ENCODE measurements at places on chromosomes 13 and 19. TPM values are rescaled to one million over a fixed set of nuclear protein-coding genes. Genes with fewer than 3 reads are reported as not detected.

GRCh38 chr13:79349011-79349410, 57.0 kb downstream of the RBM26 start:
- ATAC-seq, result no peak

DNA sequence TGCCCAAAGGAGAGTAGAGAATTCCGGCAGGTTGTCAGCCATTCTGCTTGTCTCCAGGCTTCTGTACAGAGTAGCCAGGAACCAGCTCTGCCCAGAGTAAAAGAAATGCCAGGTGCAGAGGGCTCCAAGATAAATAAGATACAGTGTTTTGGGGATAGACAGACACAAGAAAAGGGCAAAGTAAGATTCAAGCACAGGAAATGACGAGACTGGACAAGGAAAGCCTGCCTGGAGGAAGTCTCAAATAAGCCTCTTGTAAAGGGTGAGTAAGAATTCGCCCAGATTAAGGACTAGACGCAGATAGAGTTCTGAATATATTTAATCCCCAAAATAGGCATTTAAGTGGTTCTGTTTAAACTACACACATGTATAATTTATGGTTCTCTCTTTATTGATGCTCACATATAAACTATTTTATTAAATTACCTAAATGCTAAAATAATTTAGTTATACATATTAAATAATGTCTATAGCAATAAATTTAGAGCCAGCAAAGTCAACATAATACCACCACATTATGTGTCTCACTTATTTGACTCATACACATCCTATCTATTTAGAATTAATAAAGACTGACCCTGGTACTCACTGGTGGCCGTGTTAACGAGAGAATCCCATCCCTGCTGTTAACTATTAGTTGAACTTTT, 98.4 kb upstream of the RAP2A start:
- ATAC-seq, result peak; percentile 58

- no peak for ATAC-seq
Measured at GRCh38 chr19:51456541-51457290, 1.5 kb downstream of the SIGLEC8 start.

DNA sequence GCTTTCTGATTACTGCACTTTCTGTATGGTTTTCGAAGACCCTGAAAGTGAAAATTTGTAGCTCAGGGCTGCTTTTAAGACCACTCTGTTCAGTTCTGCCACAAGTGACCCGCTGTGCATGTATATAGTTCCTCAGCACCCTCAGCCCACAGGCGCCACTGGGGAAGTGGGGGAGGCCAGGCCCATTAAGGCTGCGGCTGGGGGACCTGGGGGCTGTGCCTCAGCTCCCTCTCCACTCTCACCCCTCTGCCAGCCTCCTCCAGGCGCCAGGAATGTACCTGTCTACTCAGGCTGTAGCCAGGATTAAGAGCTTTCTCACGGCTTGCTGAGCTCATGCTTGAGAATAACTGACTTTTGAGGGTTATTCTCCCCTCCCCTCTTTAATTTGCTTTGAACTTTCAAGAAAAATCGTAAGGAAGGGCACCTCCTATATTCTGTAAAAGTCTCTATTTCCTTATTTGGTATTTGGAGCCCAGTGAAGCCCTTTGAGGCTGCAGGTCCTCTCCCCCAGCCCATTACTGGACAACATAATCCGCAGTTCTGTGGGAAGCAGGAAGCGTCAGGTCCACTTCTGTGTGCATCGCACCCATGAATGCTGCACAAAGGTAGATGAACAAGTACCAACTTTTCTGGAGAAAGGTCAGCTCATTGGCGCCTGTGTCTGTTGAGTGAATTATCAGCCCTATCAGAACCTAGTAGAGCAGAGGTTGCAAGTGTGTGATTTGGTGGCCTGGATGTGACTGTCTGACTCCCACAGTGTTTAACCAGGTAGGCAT, 29.6 kb downstream of the GJA3 start:
- ATAC-seq, result no peak

DNA sequence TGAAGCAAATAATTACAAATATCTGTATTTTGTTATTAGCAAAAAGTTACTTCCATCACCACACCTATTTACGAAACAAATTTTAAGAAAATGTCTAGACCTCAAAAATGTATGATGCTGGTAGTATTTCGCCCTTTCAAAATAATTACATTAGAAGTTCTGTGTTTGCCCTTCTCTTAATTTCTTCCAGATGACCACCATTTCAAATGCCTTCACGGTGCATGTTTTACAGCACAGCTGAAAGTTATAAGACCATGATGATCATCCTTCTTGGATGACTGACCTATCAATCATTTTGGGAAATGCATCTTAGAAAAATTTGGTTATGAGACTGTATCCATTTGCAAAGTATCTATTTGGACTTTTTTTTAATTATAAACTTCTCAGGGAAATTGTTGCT, 390.8 kb downstream of the SLITRK6 start:
- ATAC-seq, result no peak

DNA sequence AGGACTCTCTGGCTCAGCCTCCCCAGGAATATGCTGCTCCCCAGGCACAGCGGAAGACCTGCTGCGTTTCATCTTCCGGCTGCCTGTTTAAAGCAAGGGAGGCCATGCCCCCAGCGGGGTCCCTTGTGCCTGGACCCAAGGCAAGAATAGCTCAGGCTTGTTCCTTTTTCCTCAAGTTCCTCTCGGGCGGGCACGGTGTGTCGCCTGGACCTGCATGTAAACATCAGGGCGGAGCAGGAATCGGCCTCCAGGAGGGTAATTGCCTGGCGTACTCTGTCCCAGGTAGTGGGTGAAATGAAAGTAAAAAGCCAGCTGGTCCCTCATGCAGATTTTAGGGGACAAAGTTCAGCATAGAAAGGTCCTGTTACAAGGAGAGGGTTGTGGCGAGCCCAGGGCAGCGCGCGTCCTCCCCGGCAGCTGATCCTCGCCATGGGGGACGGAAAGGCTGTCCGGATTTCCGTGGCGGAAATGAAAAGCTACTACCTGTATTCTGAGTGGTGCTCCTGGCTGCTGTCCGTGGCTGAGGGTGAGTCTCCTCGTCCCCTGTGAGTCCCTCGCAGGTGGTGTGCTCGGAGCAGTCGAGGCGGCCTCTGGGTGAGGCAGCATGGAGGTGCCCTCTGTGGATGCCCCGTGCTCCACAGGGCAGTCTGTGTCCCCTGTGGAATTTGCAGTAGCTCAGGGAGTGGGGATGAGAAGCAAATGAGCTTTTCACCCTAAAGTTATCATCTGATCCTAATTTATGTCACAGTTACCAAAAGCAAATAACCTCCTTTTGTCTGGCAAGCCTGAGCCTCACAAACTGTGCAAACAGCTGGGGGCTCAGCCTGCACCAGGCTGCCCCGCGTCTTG, 16.2 kb downstream of the MCF2L start:
- no peak for ATAC-seq

GRCh38 chr19:21621671-21622070, 116.3 kb downstream of the ZNF429 start:
- ATAC-seq, result no peak

GRCh38 chr13:111902726-111903125, 164.2 kb upstream of the SOX1 start:
- no peak for ATAC-seq

GRCh38 chr13:45327253-45327955, 13.6 kb downstream of the TPT1 start:
- peak; percentile 41 for ATAC-seq

DNA sequence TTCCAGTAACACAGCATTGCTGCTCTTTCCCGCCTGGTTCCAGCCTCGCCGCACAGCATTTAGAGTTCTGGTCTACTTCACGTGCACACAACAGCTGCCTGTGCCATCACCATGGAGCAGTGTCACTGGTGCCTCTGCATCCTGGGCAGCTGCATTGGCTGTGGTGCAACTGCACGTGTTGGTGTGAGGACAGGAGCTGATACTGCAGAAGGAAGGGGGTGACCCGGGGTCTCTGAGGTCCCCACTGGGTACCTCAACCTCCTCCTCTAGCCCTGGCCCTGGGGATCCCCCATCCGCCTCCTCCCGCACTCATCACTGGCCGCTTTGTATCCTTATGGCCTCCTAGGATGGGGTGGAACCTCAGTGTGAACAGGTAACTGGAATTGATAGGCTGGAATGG, 112.5 kb downstream of the SOX1 start:
- no peak for ATAC-seq

DNA sequence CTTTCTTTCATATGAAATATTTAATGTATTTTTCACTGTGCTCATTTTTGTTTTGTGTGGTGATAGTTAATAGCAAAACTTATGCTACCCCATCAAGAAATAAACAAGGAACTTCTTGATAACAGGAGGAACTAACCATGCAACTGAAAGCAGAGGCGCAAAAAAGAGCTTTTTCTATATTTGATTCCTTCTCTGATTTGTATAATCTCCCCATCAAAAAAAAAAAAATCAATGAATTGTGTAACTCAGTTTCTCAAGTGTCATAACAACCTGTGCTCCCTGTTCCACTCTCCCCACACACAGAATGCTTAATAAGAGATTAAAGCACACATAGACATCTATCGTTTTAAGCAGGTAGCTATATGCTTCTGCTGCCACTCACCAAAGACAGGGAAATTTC, 67.3 kb upstream of the MED4 start:
- ATAC-seq, result no peak

GRCh38 chr13:29868581-29868980, 18.2 kb upstream of the UBL3 start:
- ATAC-seq, result no peak

- no peak for ATAC-seq
Measured at GRCh38 chr13:38685974-38686576, 802 bp upstream of the FREM2 start.

DNA sequence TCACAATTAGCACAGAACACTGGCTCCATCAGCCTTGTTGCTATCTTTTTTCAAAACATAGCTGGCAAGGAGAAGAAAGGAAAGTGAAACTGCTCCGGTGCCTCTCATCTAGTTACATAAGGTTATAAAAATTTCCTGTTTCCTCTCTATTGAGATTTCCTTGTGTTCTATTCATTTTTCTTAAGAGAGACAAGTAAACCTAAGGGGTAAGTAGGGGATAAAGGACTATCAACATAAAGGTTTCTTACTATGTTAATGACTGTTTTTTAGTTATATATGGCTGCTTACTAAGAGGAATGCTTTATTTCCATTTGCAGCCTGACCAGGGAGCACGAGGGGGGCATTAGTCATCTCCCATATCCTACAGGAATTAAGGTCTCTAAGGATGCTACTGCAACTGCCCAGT, 73.2 kb upstream of the MLNR start:
- no peak for ATAC-seq

GRCh38 chr19:44905437-44906160, at the start of gene APOE:
Gene APOE, plus strand, starts transcription at chr19:44905796. Its CDS starts 829 bp downstream, at chr19:44906625.
- peak; percentile 11 for ATAC-seq

ZNF324 gene
- total RNA-seq, result 9.2 TPM

C5AR1 gene
- 1.1 TPM for total RNA-seq

CEACAM18 gene
- not detected for total RNA-seq

COL4A2 gene
- 30.8 TPM for total RNA-seq

IRS2 gene
- 1.6 TPM for total RNA-seq

Data from esophagus mucosa (tissue), 1 donor.